ENCODE measurements at places on chromosomes 1 and 21. TPM values are rescaled to one million over a fixed set of nuclear protein-coding genes. Genes with fewer than 3 reads are reported as not detected.

HJV gene
- total RNA-seq: not detected

MAEL gene
- not detected for total RNA-seq

PTPRC gene
- not detected for total RNA-seq

PDE9A gene
- 1.6 TPM for total RNA-seq

CHIA gene
- total RNA-seq: not detected

ADGRL2 gene
- total RNA-seq: 9.7 TPM

LAMC2 gene
- 21.1 TPM for total RNA-seq

LORICRIN gene
- not detected for total RNA-seq

RSRP1 gene
- total RNA-seq: 16.0 TPM

BACE2 gene
- 22.3 TPM for total RNA-seq

AIRE gene
- total RNA-seq: not detected

OR2T5 gene
- total RNA-seq: not detected
